ENCODE measurements at places on chromosomes 12 and 14. TPM values are rescaled to one million over a fixed set of nuclear protein-coding genes. Genes with fewer than 3 reads are reported as not detected.

GRCh38 chr12:110540048-110540447 is 37.9 kb downstream of the RAD9B start:
- no peaks in the 10 kb centered on the region for H3K27me3 ChIP-seq
- H3K4me3 ChIP-seq, result no peak overlapping the region
- H3K36me3 ChIP-seq, result peaks cover 33% of the 10 kb centered on the region
- H3K27ac ChIP-seq, result peak overlapping the region; percentile 10

- no peaks in the 10 kb centered on the region for H3K27me3 ChIP-seq
- no peaks in the 10 kb centered on the region for H3K36me3 ChIP-seq
- peaks cover 10% of the 10 kb centered on the region for H3K4me1 ChIP-seq
- no peak overlapping the region for H3K27ac ChIP-seq
- H3K4me3 ChIP-seq, result no peak overlapping the region
Observed at GRCh38 chr14:71452987-71453386, 479.2 kb upstream of the RGS6 start.

GRCh38 chr12:62784576-62784975 is 150.4 kb downstream of the PPM1H start:
- no peaks in the 10 kb centered on the region for H3K27me3 ChIP-seq
- no peaks in the 10 kb centered on the region for H3K4me1 ChIP-seq
- H3K27ac ChIP-seq, result no peak overlapping the region
- no peaks in the 10 kb centered on the region for H3K36me3 ChIP-seq

GRCh38 chr12:30357766-30358490 is 337.7 kb downstream of the IPO8 start:
- no peaks in the 10 kb centered on the region for H3K36me3 ChIP-seq
- H3K4me1 ChIP-seq, result no peaks in the 10 kb centered on the region
- DNase-seq, result no peak
- no peaks in the 10 kb centered on the region for H3K27me3 ChIP-seq

DNA sequence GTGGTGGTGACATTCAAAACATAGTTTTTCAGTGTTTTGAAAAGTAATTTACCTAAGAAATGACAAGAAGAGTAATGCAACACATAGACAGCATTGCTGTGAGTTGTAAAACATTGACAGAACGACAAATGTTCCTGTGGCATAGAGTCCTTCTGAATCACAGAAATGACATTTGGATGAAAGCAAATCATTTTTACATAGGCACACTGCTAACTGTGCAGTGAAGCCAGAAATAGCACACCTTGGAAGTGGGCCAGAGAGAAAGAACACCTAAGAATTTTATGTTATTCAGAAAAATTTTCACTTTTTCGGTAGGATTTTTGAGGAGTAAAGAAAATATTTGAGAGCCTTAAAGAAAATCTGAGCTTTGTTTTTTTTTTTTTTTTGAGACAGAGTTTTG is 100.6 kb downstream of the ANO4 start:
- no peak overlapping the region for H3K4me3 ChIP-seq
- H3K4me1 ChIP-seq, result no peaks in the 10 kb centered on the region
- no peak overlapping the region for H3K27ac ChIP-seq

- H3K4me3 ChIP-seq, result no peak overlapping the region
- no peak for DNase-seq
- H3K27me3 ChIP-seq, result no peaks in the 10 kb centered on the region
- H3K27ac ChIP-seq, result no peak overlapping the region
- no peaks in the 10 kb centered on the region for H3K36me3 ChIP-seq
Observed at GRCh38 chr12:19517583-19517982, 78.3 kb downstream of the AEBP2 start.

GRCh38 chr12:46154221-46154985 is 114.4 kb downstream of the SLC38A1 start:
- H3K4me3 ChIP-seq, result no peak overlapping the region
- no peak for DNase-seq
- no peaks in the 10 kb centered on the region for H3K4me1 ChIP-seq
- H3K36me3 ChIP-seq, result no peaks in the 10 kb centered on the region

- no peak overlapping the region for H3K27ac ChIP-seq
- H3K4me1 ChIP-seq, result no peaks in the 10 kb centered on the region
- no peak for DNase-seq
Observed at GRCh38 chr12:58765076-58765475, 155.2 kb downstream of the LRIG3 start.

DNA sequence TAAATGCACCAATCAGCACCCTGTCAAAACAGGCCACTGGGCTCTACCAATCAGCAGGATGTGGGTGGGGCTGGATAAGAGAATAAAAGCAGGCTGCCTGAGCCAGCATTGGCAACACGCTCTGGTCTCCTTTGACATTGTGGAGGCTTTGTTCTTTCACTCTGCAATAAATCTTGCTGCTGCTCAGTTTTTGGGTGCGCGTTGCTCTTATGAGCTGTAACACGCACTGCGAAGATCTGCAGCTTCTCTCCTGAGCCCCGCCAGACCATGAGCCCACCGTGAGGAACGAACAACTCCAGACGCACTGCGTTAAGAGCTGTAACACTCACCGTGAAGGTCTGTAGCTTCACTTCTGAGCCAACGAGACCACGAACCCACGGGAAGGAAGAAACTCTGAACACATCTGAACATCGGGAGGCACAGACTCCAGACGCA is 8.4 kb upstream of the PIANP start:
- DNase-seq, result no peak
- H3K27me3 ChIP-seq, result peaks cover 23% of the 10 kb centered on the region
- H3K4me3 ChIP-seq, result no peak overlapping the region
- H3K27ac ChIP-seq, result no peak overlapping the region

The INSM2 gene
- polyA plus RNA-seq, result not detected

The TMEM119 gene
- 12.4 TPM for polyA plus RNA-seq

The ZFYVE26 gene
- polyA plus RNA-seq, result 6.6 TPM

The LRRIQ1 gene
- polyA plus RNA-seq, result 0.56 TPM
